ENCODE measurements at places on chromosomes 2 and 18. TPM values are rescaled to one million over a fixed set of nuclear protein-coding genes. Genes with fewer than 3 reads are reported as not detected.

GRCh38 chr2:8263901-8264300, 418.0 kb upstream of the ID2 start:
- DNase-seq, result no peak

Gene UGT1A9
- not detected for total RNA-seq

DNA sequence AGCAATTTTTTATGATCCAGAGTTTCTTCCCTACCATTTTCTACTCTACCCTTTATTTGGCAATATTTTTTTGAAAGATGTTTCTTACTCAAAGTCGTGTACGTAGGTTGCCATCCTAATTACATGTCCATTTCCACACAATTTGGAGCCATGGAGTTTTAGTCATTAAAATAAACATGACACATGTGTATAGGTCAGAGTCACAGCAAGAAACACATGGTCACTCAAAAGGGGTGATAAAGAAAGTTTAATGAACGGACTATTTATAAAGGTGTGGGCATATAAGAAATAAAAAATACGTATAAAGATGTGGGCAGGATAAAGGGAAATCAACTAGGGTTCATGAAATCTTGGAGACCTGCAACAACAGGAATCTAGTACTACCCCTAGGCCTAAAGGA, 138.9 kb downstream of the SLC4A10 start:
- no peak for DNase-seq

Gene KCNG2
- not detected for total RNA-seq

Gene NCKAP5
- total RNA-seq, result 7.9 TPM

DNA sequence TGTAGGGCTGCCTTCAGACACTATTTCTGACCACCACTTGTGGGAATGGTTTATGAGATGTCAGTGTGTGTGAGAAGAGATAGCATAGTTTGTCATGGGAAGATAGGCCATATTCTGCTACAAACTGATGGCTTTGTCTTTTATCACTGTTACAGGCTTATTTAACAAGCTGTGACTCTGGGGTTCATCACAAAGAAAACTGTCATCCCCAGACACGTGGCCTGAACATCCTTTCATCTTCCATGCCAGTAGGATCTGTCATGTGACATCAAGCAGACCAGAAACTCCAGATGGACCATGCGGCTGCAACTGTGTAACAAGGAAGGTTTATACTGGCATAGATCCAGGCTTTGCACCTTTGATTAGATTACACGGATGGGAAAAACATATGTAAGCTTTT, 128.6 kb upstream of the KCNH7 start:
- DNase-seq, result no peak

Gene CXCR1
- 0.54 TPM for total RNA-seq

DNA sequence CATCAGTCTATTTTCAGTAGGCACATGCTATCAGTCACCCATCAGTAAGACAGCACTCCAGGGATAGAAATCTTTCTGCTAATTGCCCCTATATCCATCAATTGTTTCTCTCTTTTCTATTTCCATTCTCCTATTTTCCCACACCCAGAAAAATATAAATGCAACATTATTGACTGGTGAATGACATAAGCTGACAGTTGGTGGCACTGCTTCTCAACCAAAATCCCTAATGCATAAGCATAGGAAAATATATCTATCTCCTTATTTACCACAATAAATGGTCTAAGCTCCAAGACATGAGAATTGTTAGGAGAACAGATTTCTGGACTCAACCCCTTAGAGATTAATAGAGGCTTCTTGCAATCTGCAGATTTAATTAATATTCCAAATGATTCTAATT, 64.0 kb upstream of the REG3A start:
- DNase-seq, result no peak

GRCh38 chr18:45652303-45653080, 37.2 kb downstream of the SLC14A2 start:
- DNase-seq, result no peak

GRCh38 chr18:64806691-64807090, 657.8 kb upstream of the LINC00305 start:
- DNase-seq, result no peak

DNA sequence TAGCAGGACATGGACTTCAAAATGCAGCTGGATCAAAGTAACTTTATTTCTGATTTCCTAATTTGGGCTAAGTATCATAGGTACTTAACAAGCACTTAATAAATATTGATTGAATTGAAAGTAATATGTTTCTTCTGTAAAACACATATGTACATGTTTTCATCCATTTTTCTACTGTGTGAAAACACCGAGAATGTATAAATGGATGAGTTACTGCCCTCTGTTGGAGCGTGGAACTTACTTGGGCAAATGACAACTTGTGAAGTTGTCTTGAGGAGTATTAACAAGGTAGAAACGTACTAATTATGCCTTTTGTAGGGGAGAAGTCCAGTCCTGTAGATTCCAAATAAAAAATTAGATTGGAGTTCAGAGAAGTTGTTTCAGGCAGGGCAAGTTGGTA, 87.2 kb downstream of the PHLPP1 start:
- no peak for DNase-seq

DNA sequence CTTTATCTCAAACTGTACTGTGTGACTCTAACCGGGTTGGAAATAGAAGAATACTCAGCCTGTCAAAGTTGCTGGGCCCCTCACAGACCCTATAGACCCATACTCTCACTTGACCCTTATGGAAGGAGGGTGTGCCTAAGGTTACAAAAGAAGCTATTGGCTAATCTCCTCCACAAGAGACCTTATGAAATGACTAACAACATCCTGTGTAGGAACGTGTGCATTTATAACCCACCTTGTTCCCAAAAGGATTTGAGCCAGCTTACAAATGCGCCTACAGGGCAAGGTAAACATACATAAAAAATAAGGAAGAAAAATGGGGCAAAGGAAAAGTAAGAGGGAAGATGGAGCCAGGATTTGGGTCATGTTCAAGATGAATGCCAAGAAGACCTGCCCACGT, 225.4 kb upstream of the SMAD2 start:
- DNase-seq, result no peak

Gene FLACC1
- 8.3 TPM for total RNA-seq

Gene ABCG8
- total RNA-seq, result 0.11 TPM

DNA sequence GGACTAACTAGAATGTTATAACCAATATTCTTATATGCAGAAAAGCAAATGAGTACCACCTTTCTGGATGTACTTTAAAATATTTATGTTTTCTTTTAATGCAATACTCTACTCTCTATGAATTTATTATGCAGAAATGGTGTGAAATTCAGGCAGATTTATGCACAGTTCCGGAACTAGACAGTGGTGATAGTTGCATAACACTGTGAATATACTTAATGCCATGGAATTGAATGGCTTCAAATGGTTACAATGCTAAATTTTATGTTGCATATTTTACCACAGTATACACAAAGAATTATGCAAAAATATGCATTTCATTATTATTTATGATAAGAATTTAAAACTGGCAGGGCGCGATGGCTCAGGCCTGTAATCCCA, 287.8 kb upstream of the FN1 start:
- DNase-seq, result no peak

DNA sequence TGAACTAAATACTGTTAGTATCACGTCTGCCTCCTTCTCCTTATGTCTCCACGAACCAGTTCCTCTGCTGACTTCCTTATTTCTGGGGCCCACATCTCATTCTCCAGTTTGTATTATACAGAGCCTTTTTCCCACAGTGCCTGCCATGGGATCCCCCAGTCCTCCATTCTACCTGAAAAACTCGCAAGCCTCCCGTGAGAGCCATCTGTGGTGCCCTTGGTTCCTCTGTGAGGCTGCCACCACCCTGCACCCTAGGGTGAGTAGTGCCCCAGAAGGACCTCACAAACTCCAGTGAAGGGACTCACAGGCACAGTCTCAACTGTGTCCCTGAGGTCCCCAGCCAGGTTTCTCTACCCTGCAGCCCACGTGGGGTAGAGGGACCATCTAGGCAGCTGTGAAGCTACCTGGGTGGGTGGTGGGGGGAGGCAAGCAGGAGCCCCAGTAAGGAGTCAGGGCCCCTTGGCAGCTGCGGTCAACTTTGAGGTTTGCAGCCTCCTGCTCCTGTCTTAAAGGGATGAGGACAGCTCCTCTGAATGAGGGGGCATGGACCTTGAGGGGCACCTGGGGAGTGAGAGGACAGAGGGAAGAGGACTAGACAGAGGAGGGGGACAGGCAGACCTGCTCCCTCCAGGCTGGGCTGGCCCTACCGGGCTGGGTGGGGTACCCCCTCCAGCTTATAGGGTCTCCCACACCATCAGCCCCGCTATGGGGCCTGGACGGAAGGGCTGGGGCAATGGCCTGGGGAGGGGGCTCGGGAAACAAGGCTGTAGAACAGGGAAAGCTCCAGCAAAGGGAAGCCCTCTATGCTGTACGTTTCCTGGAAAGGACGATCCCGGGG, 1.0 kb downstream of the PSTPIP2 start:
- peak; percentile 40 for DNase-seq

- peak; percentile 75 for DNase-seq
Measured at GRCh38 chr2:217393585-217394032, 533.7 kb upstream of the TNP1 start.

Gene DHRS9
- total RNA-seq, result 1.3 TPM

DNA sequence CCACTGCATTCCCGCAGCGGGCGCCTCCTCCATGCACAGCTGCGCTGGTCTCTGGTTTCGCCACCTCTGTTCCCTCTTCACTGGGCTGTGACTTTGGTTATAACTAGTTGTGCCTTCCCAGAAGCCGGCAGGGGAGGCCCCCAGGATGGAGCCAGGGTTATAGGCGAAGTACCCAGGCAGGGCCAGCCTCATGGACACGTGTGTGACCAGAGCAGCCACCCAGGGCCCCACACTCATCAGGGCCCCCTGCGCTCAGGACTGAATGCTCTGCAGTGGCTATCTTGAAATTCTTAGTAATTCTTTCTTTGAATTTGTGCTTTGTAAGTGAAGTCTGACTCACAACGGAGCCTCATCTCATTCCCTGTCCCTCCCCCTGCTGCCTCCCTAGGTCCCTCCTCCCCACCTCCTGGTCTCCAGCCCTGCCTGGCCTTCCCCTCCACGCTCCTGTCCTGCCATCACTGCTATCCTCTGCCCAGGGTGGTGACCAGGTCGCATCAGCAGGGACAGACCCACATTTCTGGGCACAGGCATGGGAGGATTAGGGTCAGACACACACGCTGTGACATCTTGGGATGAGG, 38.1 kb upstream of the LBH start:
- no peak for DNase-seq

Gene LYPD6B
- total RNA-seq, result not detected

DNA sequence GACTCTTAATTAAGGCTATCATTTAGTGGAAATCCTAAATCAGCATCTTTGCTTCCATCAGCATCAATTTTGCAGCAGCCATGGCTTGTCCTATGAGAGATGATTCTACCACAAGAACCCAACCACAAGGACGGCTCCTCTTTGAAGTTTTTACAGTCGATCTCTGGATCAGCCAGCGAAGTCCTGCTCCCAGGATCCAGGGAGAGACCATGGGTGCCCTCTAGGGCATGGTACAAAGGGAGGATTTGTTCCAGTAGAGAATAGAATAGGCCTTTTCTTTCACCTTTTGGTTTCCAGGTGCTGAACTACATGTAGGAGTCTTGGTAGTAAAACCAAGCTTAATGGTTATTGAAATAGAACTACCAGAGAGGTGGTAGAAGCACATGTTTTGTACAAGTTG, 52.7 kb downstream of the TMEM200C start:
- no peak for DNase-seq

DNA sequence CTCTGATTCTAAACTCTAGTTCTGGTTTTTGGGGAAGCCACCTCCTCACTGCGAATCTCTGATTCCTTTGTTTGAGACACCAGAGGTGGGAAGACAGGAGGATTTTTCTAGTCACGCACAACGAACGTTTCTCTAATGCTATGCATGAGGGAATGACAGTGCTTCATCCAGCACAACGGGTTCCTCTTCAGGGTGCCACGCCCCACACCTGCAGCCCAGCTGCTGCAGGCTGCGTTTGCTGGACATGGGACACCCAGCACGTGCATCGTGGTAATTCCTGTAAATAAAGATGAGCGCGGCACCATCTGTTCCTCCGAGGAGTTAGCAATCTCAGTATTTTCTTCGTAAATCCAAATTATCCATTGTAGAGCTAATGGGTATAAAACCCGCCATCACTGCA, 37.5 kb upstream of the TPO start:
- no peak for DNase-seq

GRCh38 chr2:98157557-98157956, 70.6 kb downstream of the VWA3B start:
- no peak for DNase-seq

- DNase-seq, result no peak
Measured at GRCh38 chr2:5713101-5713500, 20.9 kb downstream of the SOX11 start.

DNA sequence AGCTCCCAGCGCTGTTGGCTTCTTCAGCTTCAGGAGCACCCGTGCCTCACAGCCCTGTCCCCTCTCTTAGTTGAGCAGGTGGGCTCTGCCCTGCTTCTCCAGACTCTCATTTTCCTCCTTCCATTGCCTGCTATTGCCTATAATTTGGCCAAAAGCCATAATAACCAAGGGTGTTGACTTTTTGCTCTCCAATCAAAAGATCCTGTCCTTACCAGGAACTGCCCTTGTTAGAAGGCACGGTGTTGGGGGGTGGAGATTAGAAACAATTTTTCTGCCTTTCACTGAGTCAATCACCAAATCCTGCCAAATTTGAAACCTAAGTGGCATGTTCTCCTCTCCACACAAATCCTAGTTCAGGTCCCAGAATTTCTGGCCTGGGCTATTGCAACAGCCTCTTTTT, 16.7 kb upstream of the PDIA6 start:
- no peak for DNase-seq

DNA sequence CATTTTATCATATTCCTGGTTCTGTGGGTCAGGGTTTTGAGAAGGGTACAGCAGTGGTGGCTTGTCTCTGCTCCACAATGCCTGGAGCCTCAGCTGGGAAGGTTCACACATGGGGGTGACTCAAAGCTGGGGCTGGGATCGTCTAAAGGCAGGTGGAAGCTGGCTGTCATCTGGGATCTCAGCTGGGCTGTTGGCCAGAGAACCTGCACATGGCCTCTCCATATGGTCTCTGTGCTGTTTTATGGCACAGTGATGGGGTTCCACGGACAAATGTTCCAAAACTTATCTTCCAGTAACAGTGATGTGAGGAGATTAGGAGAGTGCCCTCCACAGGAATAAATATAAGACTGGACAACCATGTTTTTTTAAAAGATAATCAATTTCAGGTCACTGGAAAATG, 191.4 kb downstream of the SS18 start:
- no peak for DNase-seq

DNA sequence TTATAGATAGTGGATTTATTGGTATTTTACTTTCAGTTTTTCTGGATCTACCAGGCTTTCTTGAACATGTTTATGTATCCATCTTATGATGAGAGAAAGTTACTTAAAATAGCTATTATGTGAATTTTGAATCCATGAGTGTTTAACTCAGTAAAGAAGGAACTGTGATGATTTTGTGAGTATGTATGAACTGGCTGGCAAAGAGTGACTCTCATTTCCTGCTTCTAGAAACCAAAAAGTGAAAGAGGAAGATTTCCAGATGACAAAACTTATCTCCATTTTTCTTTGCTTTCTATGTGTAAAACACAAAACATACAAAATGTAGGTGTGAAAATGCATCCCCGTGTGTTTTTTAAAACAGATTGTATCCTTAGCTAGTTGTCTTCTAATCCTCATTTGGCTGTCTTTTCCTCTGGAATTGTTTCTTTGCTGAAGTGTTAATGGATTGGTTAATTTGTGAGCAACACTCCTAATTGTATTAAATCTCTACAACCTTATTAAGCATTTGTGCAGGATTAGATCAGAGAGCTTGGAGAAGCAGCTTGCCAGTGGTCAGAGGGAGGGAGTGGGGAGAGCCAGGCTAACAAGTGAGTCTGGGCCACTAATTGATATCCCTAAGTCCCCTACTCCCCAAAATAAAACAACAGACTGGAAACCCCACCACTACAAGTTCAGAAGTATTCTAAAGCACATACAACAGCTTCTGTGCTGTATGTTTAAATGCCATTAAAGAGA, 23.9 kb downstream of the PTPRM start:
- DNase-seq, result no peak

- no peak for DNase-seq
Measured at GRCh38 chr18:38884050-38884449, 1318.5 kb upstream of the CELF4 start.

Measured in Right ventricle myocardium superior (tissue), 1 donor.